ENCODE measurements at places on chromosomes 5 and 9.

DNA sequence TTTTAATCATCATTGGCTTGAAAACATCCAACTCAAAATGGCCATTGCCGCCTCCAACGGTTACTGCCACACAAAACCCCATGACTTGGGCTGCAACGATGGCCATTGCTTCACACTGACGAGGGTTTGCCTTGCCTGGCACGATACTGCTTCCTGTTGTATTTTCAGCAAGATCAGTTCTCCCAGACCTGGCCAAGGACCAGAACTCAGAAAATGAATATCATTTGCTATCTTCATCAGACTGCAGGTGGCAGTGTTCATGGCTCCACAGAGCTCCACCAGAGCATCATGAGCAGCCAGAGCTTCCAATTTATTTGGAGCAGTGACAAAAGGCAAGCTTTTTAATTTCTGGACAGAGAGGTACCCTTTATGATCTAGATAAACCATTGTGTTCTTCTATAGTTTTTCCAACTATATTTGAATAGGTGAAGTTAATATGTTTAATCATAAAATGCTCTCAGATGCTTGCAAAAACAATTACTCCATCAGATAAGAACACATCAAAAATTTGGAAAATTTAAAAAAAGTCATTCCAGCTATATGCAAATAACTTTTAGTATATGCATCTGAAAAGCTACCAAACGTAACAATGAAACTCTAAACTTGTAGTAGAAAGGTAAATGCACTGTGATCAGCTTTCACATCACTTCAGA is 10.4 kb downstream of the AMACR start:
- peak; percentile 26 for DNase-seq

- no peak for DNase-seq
Observed at GRCh38 chr5:1769017-1769640, 30.5 kb downstream of the MRPL36 start.

DNA sequence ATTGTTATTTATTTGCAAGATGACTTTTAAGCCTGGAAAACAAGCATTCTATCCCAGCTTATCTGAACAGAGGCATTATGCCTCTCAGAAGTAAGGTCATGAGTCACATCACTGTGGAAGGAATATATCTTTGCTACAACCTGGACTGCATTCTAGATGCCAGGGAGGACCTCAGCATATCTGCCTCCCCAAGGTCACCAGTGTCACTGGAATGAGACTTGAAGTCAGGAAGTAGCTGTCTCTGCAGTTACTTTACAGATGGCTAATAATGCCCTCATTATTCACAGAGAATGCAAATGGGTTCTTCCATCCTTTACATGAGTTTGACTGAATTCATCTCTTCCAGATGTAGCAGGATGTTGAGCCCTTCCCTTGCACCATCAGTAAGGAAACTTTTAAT is 4.4 kb upstream of the FAM13B start:
- no peak for DNase-seq

GRCh38 chr5:142447887-142448286 is 123.1 kb upstream of the SPRY4 start:
- DNase-seq = no peak

GRCh38 chr5:180637962-180638680 is 11.3 kb downstream of the FLT4 start:
- peak; percentile 5 for DNase-seq

DNA sequence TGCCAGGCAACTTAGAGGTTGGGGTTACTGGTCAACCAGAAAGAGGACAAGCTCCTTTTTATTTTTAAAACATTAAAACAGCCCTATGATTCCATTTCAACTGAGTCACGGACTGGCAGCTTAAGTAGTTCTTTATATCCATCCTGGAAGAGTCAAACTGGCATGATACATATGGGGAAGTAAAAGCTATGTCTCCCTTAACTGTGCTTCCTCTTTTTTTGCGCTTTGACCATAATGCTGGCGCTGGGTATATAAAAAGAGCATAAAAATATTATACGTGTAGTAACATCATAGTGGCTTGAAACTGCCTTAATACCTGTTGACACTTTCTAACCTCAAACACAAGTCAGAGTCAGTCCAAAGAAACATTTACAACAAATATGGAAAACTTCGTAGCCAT is 274.4 kb downstream of the CSNK1G3 start:
- no peak for DNase-seq

GRCh38 chr5:178417391-178417811 is 172.8 kb downstream of the COL23A1 start:
- DNase-seq = no peak

DNA sequence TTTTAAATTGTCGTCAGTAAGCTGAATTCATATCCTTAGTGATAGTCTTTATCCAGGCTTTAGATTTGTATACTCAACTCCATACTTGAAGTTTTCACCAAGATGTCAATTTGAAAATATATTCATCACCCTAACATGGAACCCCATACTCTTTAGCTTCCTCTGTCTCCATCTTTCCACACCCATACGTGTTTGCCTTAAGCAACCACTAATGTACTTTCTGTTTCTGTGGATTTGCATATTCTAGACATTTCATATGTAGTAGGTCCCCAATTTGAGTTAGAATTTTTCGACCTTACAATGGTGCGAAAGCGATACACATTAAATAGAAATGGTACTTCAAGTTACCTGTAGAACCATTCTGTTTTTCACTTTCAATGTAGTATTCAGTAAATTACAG is 65.2 kb downstream of the NSD1 start:
- DNase-seq = no peak

- DNase-seq = no peak
Observed at GRCh38 chr9:86730163-86730928, 217.0 kb downstream of the GAS1 start.

GRCh38 chr9:109852556-109852955 is 72.6 kb downstream of the PALM2AKAP2 start:
- DNase-seq = no peak

DNA sequence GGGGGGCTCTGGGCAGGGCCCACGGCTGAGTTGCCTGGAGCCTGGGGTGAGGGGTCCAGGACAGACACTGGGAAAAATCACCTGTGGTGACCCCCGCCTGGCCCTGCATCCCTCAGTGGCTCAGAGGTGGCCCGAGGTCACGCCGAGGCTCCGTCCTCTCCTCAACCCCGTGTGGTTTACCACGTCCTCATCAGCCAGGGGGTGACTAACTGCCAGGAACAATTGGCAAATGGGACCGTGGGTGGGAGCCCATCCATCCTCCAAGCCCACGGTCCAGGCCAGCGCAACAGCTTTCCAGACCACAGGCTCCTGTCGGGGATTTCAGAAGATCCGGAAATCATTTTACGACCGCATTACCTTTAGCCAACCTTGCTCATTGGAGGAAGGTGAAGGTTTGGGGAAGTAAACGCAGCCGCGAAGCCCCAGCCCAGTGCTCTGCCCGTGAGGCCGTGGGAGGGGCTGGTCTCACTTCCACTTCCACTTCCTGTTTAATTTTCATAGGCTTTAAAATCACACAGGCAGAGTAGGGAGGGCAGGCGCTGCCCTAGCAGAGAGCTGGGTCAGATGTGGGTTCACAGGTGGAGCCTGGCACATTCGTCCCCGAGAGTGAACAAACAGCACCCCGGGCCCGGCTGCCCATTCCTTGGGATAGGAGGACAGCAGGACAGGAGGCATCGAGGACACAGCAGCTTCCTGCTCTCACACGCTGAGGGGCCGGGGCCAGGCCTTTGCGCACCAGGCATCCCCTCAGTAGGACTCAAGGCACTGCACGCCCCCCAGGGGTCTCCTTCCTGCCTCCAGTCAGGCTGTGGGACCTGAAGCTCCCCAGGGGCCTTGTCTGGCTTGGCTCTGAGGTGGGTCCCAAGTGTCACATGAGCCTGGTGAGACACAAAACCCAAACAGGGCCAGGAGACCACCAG is 19.8 kb upstream of the SLC9A3 start:
- no peak for DNase-seq

DNA sequence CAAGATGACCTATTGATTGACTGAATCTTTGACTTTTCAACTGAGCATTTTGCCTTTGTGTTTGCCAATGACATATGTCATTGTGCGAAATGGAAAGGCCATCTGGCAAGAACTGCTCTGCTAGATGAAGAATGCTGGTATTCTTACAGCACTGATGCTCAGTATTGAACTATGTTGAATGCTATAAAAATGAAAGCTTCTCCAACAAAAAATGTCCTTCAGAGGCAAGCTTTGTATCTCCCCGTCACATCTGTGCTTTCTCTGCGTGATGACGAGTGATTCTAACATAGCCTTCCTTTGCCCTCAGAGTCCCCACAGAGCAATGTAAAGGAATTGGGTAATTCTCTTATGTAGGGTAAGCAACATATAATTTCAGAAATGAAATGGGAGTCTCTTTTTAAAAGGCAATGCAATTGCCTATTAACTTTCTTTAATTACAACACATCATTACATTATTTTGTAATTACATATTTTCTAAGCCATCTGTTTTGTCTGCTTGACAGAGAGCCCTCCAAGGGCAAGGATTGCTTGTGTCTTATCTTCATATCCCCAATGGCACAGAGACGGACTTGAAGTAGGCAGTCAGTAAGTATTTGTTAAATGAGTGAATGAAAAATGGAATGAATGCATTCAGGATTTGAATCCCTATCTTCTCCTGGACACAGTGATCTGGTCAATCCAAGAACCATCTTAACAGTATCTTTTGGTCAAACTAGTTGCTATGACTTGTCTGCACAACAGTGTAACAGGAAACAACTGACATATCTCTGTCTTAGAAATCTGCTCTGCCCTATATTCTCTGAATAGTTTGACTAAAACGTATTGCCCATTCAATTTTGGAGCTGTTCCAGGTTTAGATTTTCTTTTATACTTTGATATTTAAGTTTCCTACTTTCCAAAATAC is 46.1 kb downstream of the ENC1 start:
- no peak for DNase-seq

DNA sequence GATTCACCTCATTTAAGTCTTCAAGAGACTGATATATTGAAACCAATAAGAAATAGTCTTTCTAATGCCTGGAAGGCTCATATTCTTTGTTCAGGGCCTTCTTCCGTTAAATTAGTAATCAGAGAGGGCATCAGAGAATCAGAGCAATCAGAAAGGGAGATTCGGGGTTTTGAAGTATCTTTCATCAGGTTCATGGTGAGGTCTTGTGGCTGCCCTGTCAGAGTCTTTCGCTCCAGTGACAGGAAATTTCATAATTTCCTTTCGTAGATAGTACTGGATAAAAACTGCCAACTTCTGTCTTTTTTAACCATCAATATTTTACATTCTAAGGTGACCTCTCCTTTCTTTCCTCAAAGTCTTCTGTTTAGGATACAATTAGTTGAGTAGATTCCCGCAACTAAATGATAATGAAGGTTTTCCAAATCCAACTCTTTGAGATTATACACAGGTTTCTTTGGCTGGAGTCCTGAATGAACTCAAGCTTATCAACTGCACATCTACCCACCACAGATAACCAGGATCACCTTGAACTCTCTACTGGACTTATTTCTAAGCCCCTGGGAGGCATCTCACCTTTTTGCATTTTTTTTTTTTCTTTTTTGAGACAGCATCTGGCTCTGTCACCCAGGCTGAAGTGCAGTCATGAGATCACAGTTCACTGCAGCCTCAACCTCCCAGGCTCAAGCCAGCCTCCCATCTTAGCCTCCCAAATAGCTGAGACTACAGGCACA is 5.5 kb downstream of the IL31RA start:
- DNase-seq = no peak

DNA sequence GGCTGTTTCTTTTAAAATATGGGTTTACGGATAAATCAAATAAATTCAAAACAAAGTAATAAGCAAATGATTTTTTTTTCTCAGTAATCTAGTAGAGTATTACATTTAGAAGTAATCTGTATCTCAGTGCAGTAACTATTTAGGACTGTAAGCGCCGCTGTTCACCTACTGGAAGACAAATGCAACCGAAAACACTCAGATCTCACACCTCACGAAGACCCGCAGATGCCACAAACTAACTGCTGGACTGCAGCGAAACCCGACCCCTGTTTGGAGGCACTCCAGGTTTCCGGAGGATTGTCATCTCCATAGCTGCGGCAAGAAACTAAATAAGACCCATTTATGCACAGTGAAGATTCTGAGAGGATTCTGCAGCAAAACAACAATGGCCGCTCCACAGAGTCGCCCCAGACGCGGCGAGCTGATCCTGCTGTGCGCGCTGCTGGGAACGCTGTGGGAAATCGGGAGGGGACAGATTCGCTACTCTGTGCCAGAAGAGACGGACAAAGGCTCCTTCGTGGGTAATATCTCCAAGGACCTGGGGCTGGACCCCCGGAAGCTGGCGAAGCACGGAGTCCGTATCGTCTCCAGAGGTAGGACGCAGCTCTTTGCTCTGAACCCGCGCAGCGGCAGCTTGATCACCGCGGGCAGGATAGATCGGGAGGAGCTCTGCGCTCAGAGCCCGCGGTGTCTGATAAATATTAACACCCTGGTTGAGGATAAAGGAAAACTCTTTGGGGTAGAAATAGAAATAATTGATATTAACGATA is at the start of gene PCDHGA8:
Gene PCDHGA8 (plus strand): TSS at position 205 of the 770 bp plus-strand sequence. CDS start 181 bp downstream, at position 386.
- no peak for DNase-seq

DNA sequence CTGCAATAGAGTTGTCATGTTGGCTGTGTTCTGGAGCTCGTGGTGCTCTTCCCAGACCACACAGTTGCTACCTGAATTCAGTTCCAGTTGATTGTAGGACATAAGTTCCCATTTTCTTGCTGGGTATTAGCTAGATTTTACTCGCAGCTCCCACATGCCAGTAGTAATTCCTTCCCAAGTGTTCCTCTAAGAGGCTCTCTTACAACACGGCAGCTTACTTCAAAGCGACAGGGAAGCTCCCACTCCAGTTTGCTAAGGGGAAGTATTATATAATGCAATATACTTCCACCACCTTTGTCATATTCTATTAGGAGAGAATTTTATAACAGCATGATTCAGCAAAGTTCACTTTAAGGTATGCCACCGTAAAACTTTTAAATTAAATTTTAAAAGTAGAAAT is 623.0 kb downstream of the SLCO4C1 start:
- DNase-seq = no peak

DNA sequence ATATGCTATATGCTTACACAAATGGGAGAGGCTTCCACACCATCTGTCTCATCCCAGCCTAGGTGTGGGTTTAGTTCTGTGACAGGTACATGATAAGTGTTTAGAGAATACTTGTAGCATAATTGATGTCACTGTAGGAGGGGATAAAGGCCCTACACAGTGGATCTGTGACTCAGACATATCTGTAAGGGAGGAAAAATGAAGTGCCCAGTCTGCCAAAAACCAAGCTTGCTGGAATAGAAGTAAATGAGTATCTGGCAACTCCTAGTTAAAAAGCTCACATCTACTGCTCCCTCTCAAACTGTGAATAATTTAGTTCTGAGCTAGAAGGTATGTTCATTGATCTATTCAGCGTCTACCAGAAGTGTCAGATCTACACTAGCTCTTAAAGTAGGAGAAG is 38.9 kb upstream of the FAM174A start:
- no peak for DNase-seq

DNA sequence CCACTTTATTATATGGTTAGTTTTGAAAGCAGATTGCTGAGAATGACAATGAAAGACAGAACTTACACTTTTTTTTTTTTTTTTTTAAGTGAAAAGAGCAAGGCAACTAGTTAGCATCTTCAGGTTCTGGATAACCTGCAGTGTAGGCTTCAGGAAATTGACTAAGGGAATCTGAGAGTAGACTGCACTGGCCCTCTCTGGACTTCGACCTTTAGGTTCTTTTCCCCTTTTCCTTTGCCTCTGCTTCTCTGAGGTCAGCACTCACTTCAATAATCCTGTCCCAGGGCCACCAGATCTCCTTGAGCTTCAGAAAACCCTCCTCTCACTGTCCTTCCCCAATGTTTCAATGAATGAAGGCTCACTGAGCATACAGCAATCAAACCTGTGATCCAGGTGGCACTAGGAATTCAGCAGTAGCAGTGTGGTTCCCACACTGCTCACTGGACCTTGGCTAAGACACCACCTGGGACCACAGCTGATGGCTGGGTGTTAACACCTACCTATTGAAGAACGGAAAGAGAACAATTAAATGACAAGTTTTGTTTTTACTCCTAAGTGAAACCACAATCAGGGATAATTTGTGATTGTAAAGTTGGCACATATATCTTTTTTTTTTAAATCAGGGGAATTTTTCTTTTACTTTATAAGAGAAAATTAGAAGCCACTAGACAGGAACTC is 85.8 kb upstream of the IL6ST start:
- DNase-seq = no peak
